EH (cell line): ENCODE measurements at places on chromosomes 7 and 10.
A peak's percentile ranks its signal among the peaks of the same experiment; 100 is the strongest.

GRCh38 chr10:8229153-8229552 is 174.7 kb downstream of the GATA3 start:
- DNase-seq: no peak

DNA sequence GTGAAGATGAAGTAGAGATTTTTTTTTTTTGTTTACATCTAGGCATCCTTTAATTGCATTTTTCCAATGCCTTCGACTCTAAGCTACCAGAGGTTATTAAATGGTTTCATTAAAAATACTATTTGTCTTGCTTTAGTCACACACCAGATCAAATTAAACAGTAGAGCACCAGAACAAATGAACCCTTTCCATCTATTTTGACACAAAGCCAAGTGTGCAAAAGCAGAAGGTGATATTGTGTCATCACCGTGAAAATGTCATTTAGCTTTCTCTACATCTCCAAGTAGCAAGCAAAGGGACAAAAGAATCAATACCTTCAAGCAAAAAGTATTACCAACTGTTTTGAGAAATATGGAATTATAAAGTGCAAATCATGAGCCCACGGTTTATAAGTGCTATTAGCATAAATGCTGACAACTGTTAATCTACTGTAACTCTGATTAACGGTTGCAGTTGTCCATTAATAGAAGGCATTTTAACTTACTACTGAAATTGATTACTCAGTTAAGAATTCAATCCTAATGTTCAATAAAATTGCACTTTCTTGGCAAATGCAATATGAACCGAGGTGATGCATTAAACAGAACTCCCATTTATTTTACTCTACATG is 49.1 kb downstream of the CTBP2 start:
- DNase-seq: no peak

DNA sequence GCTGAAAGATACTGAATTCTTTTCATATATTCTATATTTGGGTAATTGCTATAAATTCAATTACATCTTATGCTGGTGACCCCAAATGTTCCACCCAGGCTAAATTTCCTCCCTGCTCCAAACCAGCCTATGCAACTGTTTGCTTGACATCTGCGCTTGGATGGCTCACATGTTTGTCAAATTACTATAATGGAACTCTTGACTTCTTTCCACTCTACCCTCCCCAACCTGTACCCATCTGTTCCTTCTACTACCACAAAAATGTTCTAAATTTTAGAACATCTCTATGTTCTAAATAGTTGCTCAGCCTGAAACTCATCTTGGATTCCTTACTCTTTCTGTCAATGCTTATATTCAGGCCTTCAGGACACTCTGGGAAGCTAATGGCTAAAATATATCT is 249.9 kb upstream of the SMIM30 start:
- DNase-seq: no peak

- peak; percentile 81 for DNase-seq
Measured at GRCh38 chr10:125102246-125102645, 58.1 kb downstream of the CTBP2 start.

- DNase-seq: peak; percentile 20
Measured at GRCh38 chr10:42888504-42889095, 106.0 kb downstream of the BMS1 start.

GRCh38 chr7:117796889-117797288 is 76.4 kb downstream of the CTTNBP2 start:
- no peak for DNase-seq

GRCh38 chr10:4051011-4051640 is 266.1 kb upstream of the KLF6 start:
- peak; percentile 67 for DNase-seq

GRCh38 chr7:28070297-28071055 is 110.1 kb downstream of the JAZF1 start:
- peak; percentile 52 for DNase-seq
